NCI-H510A (cell line): ENCODE measurements at places on chromosomes 2 and 18.
A peak's percentile ranks its signal among the peaks of the same experiment; 100 is the strongest.

GRCh38 chr2:234665304-234665703, 168.4 kb upstream of the ARL4C start:
- DNase-seq: no peak

DNA sequence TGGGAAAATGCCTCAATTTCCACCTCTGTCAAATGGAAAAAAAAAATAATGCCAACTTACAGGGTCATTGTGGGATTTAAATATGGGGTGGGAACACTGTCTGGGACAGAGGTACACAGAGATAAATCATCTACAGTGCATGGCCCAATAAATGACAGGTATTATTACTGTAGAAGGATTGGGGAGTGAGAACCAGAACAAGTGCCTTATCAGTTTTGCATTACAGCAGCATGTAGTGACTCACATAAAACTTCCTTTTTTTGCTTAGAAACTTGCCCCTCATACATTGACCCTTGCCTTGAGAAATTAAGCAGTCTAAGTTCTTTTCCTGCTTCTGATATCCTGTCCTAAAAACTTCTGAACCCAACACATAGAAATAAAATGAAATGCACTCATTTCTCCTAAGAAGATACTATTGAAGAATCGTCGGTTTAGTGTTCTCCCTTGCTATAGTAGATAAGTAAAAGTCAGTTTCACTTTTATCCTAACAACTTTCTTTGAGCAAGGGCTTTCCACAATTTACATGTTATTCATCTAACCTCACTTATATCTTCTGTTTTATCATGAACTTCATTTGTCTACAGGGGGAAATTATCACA, 121.0 kb upstream of the HAAO start:
- no peak for DNase-seq

GRCh38 chr2:73611193-73611592, 31.0 kb downstream of the NAT8 start:
- no peak for DNase-seq

DNA sequence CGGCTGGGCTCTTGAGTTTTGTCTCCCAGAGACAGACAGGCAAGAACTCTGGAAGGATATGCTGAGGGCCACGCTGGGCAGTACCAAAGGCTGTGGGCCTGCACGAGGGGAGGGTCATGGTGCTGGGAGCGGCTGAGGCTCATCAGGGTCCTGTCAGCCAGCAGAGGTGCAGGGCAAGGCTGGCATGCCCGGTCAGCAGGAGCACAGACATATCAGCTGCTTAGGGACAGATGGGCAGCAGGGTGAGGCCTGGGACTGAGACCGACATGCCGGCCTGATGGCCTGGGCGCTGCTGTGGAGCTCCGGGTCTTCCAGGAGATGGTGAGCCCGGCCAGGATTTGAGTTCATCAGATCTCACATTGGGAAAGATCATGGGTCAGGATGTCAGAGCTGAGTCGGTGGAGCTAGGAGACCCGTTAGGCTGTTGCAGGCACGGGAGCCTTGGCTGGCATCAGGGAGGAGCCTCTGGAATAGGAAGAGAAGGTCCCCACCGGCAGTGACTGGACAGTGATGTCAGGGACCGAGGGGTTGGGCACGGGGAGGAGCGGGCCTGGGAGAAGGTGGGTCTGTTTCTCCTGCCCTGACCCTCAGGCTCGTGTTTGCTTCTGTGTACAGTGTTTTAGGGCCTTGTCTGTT, 18.8 kb downstream of the CNDP2 start:
- DNase-seq: no peak

DNA sequence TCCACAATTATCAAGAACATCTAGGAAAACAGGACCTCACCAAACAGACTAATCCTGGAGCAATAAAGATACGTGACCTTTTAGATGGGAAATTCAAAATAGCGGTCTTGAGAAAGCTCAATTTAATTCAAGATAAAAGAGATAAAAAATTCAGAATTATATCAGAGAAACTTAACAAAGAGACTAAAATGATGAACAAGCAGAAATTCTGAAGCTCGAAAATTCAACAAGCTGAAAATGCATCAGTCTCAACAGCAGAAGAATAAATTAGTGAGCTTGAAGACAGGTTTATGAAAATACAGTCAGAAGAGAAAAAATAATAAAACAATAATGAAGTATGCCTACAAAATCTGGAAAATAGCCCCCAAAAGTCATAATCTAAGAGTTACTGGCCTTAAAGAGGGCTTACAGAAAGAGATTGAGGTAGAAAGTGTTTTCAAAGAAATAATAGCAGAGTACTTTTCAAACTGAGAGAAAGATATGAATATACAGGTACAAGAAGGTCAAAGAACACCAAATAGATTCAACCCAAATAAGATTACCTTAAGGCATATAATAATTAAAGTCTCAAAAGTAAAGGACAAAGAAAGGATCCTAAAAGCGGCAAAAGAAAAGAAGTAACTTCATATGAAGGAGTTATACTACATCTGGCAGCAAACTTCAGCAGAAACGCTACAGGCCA, 13.2 kb downstream of the ORC4 start:
- DNase-seq: no peak

DNA sequence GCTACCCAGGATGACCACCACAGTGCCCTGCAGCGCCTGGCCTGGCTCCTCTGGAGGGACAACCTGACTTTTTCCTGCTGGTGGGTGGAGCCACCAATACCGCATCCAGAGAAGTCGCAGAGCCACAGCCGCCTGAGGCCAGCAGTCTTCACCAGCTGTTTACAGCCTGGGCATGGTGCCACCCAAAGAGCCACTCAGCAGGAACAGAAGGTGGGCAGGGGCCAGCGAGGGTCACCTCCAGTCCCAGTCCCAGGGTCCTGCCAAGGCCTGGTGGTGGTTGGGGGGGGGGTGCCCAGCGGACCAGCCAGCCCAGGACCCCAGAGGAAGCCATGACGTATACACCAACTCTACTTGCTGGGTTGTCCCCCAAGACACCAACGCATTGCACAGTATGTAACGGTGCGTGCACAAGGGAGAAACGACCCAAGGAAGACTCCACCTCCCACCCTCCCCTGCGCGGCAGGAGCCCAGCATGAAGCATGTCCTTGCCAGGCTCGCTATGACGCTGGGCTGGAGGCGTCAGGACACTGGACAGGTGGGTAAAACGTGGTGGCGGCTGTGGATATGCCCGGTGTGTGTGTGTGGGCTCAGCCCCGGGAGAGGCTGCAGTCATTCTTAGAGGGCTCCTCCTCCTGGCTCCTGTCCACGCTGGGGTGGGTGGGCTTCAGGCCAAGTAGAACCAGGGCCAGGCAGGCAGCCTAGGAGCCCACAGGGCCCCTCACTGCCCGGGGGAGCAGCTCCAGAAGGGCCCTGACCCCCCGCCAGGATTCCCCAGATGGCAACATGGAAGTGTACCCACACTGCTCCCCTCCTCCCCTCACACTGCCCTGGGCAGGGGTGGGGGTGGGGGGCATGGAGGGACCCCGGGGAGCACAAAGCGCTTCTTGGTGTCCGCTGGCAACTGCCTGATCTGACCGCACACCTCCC, 49.3 kb downstream of the HS6ST1 start:
- no peak for DNase-seq

- DNase-seq: no peak
Measured at GRCh38 chr2:236916181-236916580, 169.5 kb upstream of the COPS8 start.

DNA sequence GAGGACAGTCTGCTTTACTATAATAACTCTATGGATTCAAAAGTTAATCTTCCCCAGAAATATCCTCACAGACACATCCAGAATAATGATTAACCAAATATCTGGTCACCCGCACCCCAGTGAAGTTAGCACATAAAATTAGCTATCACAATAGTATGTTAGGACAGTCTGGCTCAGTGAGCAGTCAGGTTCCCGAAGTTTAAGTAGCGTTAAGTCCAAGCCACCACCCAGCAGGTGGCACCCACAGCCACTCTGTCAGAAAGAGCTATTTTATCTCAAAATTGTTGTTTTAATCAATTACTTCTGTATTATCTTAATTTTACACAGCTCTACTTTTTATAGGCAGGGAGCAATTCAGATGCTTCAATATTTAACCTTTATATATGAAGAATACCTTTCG, 537.5 kb downstream of the MBD2 start:
- DNase-seq: no peak

- no peak for DNase-seq
Measured at GRCh38 chr2:52861596-52861995, 906.0 kb upstream of the CHAC2 start.

DNA sequence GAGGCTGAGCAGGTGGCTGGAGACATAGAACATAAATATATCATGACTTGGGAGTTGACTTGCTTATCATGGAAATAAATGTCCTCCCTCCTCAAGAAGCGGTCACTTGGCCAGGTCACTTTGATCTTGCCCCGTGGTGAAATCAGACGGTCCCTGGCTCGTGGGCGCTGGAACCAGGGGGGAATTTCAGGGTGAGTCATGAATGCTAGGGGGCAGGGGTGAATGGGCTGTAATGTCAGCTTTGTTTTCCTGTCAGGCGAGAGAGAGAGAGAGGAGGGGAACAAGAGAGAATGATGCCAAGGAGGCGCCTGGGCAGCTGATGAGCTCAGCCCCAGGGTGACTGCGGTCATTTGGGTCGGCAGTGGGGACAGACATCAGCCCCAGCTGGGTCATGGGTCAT, 47.7 kb downstream of the RRM2 start:
- DNase-seq: no peak

- no peak for DNase-seq
Measured at GRCh38 chr18:44687421-44687820, 6.7 kb downstream of the SETBP1 start.

DNA sequence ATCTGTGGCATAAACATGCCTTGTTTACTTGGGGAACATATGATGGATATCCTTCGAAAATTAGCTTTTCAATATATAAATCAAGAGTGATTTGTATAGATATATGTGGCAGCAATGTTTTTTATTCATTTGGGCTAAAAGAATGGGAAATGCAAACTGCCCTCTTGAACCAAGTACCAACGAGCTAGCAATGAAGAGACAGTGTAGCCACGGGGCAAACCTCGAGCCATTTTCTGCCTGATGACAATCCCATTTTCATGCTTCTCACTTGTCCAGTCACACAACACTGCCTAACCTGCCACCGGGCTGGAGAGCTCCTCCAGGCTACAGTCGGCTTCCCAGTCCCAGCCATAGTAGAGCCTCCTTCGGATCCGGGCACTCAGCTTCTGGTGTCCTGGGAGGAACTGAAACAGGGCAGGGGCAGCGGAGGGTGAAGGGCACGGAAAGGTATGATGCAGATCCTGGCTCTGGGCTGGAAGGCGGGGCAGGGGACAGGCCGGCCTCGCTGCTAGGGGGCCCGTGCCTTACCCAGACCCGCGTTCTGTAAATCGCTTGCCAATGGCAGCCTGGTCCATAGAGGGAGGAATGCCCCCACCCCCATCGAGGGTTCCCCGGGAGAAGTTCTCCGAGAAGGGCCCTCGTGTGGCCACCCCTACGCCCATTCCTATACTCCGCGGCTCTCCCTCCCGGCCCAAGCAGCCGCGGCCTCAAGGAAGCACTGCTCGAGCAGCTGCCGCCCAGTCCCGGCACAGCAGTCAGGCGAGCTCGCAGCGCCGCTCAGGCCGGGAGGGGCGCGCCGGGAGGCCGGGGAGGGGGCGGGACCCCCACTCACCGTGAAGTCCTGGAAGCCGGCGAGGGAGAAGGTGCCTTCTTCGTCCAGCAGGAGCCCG, 552 bp downstream of the CNPPD1 start:
- DNase-seq: peak; percentile 61

- no peak for DNase-seq
Measured at GRCh38 chr2:233915128-233915527, 2.0 kb upstream of the TRPM8 start.

DNA sequence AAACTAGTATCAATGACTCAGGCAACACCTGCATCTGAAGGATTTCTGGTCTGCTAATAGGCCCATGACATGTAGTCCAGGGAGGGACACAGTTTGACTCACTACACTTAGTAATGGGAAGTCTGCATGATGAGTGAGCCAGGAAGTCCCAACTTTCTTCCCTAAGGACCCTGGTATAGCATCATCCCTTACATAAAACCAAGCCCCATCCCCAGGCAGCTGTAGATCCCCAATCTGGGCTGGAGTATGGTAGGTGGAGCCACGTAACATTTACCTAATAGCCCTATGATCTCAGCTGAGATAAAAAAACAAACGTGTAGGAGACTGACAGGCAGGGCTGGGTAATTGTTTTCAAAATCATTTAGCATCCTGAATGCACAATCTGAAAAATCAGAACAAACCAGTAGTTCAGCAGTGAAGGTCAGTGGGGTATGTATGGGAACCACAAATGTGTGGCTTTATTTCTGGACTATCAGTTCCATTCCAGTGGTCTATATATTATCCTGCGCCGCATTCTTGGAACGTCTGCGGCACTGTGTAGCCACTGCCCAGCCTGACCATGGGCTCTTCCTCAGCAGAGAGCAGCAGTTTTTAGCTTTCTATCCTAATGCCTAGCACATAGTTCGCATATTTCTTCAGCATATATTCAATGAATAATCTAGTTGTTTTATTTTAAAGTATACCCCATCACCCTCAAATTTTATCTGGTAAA, 33.5 kb downstream of the EPB41L3 start:
- DNase-seq: no peak

DNA sequence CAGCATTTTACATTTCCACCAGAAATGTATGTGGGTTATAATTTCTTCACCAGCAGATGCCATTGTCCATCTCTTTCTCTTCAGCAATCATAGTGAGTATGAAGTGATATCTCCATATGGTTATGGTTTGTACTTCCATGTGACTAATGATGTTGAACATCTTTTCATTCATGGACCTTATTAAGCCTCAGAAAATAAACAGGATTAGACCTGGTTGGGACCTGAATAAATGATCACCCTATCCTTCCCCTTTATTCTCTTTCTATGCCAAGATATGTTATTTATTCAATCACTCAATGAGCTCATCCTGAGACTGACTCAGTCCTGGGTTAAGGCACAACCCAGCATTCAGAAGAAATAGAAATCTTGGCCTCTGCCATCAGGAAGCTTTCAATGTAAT, 86.6 kb downstream of the ANTXR1 start:
- no peak for DNase-seq

DNA sequence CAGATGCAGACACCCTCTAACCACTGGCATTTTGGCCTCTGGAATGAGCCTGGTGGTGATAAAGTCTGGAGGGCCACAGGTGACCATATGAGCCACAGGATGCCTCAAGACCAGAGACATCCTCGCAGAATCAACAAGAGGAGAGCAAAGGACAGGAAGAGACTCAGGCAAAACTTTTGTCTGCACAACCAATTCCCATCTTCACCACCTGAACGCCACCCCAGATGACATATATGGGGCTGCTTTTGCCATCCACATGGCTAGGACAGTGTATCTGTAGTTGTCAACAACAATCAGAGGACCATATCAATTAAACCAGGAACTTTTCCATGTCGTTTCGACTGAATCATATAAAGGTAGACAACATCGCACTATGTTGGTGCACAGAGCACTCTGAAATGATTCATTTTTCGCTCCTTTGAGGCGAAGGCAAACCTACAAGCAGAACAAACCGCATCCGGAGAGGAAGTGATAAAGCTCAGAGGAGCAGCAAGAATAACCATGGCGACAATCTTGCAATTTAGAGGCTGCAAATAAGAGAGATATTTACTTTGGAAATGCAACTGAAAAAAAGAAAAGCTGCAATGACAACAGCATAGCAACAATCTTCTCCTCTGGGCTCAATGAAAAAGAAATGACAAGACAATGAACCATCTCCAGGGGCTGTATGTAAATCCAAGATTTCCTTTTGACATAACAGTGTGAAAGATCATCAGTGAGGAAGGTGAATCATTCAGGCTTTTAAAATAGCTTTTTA, 204.5 kb downstream of the ARL4C start:
- no peak for DNase-seq

- DNase-seq: no peak
Measured at GRCh38 chr2:49577041-49577440, 422.7 kb upstream of the FSHR start.
